ENCODE measurements at places on chromosomes 5 and 9. TPM values are rescaled to one million over a fixed set of nuclear protein-coding genes. Genes with fewer than 3 reads are reported as not detected.

PITX1 gene
- total RNA-seq: not detected

DNA sequence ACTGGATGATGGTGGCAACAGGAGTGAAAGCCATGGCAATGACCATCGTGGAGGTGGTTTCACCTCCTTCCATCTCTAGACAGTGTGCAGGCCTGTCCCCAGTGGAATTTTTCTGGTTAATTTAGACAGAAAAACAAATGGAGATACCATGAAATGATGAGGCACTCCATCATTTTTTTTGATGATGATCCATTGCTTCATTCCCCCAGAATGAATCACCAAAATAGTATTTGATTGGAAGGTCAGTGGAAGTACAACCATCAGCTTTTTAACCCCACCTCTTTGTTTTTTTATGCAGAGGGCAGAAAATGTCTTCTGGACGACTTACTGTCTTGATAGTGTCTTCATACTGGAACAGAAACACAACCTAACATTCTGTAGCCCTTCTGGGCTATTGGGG is 42.6 kb upstream of the ADRA1B start:
- DNase-seq: no peak
- H3K27me3 ChIP-seq: peaks cover 13% of the 10 kb centered on the region
- no peaks in the 10 kb centered on the region for H3K4me1 ChIP-seq
- H3K27ac ChIP-seq: no peak overlapping the region
- H3K4me3 ChIP-seq: no peak overlapping the region
- no peaks in the 10 kb centered on the region for H3K36me3 ChIP-seq

DNA sequence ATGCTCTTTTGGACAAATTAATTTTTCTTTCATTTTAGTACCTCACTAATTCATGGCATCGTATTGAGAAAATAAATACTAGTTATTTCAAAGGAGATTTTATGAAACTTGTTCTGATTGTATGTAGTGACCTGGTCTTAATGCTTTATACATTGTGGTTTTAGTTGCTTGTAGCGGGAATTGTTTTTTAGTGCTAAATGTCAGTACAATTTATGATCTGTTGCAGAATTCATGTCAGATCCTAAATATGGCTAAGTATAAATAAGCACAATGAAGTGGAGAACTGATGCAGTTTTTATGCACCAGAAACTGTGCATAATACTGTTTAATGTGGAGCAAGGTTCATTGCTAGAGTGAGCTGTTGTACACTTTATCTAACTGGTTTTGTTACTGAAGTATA is 308.8 kb downstream of the PJA2 start:
- no peaks in the 10 kb centered on the region for H3K4me1 ChIP-seq
- no peak for DNase-seq
- H3K27ac ChIP-seq: no peak overlapping the region
- no peaks in the 10 kb centered on the region for H3K36me3 ChIP-seq
- no peaks in the 10 kb centered on the region for H3K27me3 ChIP-seq
- H3K4me3 ChIP-seq: no peak overlapping the region

DNA sequence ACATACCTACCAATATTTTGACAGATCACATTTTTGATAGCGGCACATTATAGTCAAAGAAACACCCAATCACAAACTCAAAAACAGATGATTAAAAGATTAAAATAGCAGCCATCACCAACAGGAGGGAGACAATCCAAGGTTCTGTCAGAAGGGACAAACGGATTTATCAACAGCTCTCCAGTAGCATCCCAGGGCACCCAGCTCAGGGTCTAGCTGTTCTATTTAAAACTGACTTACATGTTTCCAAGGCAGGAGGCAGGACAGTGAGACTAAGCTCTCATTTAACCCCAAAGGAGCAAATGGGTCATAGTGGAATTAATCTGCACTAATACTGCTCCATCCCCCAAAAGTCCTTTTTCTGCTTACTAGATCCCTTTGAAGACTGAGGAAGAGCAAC is 3.2 kb downstream of the AGTPBP1 start:
- H3K27me3 ChIP-seq: no peaks in the 10 kb centered on the region
- H3K27ac ChIP-seq: no peak overlapping the region
- no peak for DNase-seq
- peaks cover 8% of the 10 kb centered on the region for H3K36me3 ChIP-seq

DNA sequence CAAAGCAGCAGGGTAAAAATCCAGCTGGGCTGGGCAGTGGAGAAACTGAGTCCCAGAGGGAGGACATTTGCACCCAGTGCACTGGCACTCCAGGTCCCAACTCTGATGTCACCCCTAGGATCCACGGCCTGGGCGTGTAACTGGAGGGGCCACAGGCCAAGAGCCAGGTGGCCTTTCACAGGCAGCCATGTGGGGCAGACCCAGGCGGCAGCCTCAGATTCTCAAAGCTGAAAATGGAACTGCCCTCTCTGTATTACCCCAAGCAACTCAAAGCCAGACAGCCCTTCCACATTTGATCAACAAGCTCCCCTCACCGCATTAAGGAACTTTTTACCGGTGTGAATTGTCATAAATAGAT is 46.7 kb downstream of the RASGEF1C start:
- H3K36me3 ChIP-seq: no peaks in the 10 kb centered on the region
- H3K27me3 ChIP-seq: peaks cover 13% of the 10 kb centered on the region
- DNase-seq: no peak
- H3K4me1 ChIP-seq: no peaks in the 10 kb centered on the region
- no peak overlapping the region for H3K27ac ChIP-seq

ADRB2 gene
- 1.3 TPM for total RNA-seq

DNA sequence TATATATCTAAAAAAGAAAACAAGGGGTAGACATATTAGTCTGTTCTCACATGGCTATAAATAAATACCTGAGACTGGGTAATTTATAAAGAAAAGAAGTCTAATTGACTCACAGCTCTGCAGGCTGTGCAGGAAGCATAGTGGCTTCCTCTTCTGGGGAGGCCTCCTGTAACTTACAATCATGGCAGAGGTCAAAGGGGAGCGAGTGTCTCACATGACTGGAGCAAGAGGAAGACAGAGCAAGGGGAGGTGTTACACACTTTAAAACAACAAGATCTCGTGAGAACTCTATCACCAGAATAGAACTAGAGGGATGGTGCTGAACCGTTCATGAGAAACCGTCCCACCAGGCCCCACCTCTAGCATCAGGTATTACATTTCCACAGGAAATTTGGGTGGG is 616.8 kb downstream of the TLE4 start:
- H3K27ac ChIP-seq: no peak overlapping the region
- no peak overlapping the region for H3K4me3 ChIP-seq
- H3K27me3 ChIP-seq: no peaks in the 10 kb centered on the region
- no peaks in the 10 kb centered on the region for H3K36me3 ChIP-seq

DNA sequence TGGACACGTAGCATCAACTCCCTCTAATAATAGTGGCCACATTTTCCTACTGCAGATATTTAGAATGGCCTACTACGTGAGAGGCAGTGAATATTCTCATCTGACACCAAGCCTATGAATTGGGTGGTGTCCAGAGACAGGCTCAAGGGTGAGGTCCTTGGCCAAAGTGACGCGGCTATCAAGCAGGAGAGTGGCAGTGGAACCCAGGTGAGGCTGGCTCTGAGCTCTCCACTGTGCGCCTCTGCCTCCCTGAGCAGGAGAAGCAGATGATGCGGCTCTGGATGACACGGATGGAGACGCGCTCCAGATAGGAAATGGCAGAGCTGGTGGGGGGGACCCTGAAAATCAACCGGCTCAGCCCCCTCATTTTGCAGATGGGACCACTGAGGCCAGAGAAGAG is 69.7 kb downstream of the CFAP77 start:
- no peak for DNase-seq
- H3K36me3 ChIP-seq: no peaks in the 10 kb centered on the region
- no peak overlapping the region for H3K27ac ChIP-seq
- H3K4me1 ChIP-seq: no peaks in the 10 kb centered on the region
- H3K27me3 ChIP-seq: peaks cover 30% of the 10 kb centered on the region

GRCh38 chr5:146647656-146648199 is 131.7 kb upstream of the GPR151 start:
- no peaks in the 10 kb centered on the region for H3K4me1 ChIP-seq
- H3K36me3 ChIP-seq: no peaks in the 10 kb centered on the region
- no peaks in the 10 kb centered on the region for H3K27me3 ChIP-seq
- no peak overlapping the region for H3K27ac ChIP-seq
- H3K4me3 ChIP-seq: no peak overlapping the region
- DNase-seq: no peak

SPAG8 gene
- total RNA-seq: 2.5 TPM

- no peaks in the 10 kb centered on the region for H3K36me3 ChIP-seq
- H3K4me3 ChIP-seq: no peak overlapping the region
- H3K4me1 ChIP-seq: peaks cover 4% of the 10 kb centered on the region
- no peak for DNase-seq
- no peak overlapping the region for H3K27ac ChIP-seq
- H3K27me3 ChIP-seq: peaks cover 13% of the 10 kb centered on the region
Measured at GRCh38 chr9:88998911-88999310, 7.6 kb downstream of the S1PR3 start.

CDH6 gene
- not detected for total RNA-seq

- H3K27me3 ChIP-seq: peaks cover 5% of the 10 kb centered on the region
- no peak for DNase-seq
- no peaks in the 10 kb centered on the region for H3K36me3 ChIP-seq
- H3K4me1 ChIP-seq: peaks cover 5% of the 10 kb centered on the region
- no peak overlapping the region for H3K4me3 ChIP-seq
Measured at GRCh38 chr5:79886456-79886855, 104.6 kb downstream of the MTX3 start.

DNA sequence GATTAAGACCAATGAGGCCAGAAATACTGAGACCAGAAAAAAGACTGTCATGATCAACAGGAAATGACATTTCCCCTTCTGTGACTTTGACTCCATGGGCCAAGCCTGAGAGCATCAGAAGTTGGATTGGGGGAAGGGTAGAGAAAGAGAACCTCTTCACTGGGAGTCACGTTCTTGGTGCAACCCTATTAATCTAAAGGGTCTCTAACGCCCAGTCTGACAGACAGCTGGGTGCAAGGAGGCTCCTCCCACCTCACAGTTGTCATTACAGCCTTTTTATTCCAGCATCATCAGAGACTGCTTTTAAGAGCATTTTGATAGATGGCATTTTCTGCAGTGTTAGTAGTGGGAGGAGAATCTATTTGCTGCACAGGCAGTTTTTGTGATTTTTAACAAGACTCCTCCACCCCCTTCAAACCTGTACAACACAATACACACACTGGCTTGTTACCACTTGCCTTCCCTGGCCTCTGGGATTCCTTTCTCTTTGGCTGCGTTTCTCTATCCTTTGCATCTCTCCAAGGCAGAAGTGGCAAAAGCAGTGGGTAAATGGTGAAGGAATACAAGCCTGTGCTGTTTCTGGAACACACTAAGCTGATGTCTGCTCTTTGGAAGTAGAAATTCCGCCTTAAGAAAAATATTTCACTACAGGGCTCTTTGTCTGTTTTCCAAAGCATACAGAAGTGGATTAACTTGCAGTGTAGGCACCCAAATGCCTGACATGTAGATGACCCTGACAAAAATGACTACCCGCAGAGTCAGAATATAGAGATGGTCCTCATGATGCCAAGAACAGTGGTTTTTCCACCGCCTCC is 310.4 kb upstream of the ZNF608 start:
- H3K27ac ChIP-seq: no peak overlapping the region
- H3K36me3 ChIP-seq: no peaks in the 10 kb centered on the region
- no peaks in the 10 kb centered on the region for H3K27me3 ChIP-seq
- DNase-seq: no peak

GRCh38 chr5:77952636-77953212 is 176.6 kb upstream of the TBCA start:
- H3K36me3 ChIP-seq: no peaks in the 10 kb centered on the region
- H3K27ac ChIP-seq: no peak overlapping the region
- H3K4me1 ChIP-seq: no peaks in the 10 kb centered on the region
- no peak overlapping the region for H3K4me3 ChIP-seq
- no peak for DNase-seq

- H3K27ac ChIP-seq: no peak overlapping the region
- no peaks in the 10 kb centered on the region for H3K27me3 ChIP-seq
- H3K4me3 ChIP-seq: no peak overlapping the region
- DNase-seq: no peak
Measured at GRCh38 chr5:36373527-36374086, 71.9 kb upstream of the RANBP3L start.

GABRB2 gene
- not detected for total RNA-seq

DNA sequence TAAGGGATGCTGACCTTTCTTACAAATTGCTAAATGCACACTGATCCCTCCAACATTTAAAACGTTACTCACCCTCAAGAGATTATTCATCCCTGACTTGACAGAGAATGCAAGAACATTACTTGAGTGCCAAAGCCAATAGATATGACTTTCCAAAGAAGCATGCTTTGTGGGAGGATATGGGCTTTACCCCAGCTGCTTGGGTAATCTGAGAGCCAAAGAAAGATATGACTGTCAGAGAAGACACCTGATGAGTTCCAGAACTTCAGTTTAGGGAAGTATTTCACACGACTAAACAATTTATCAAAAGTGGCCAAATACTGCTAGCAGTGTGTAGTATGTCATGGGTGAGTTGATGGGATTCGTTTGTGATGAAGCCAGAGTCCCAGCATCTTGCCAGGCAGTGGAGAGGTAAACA is 7.4 kb upstream of the SPDL1 start:
- H3K4me1 ChIP-seq: no peaks in the 10 kb centered on the region
- DNase-seq: no peak
- no peak overlapping the region for H3K4me3 ChIP-seq
- H3K27me3 ChIP-seq: peaks cover 46% of the 10 kb centered on the region

CMYA5 gene
- total RNA-seq: 0.20 TPM

- peaks cover 20% of the 10 kb centered on the region for H3K36me3 ChIP-seq
- no peak for DNase-seq
- H3K27ac ChIP-seq: no peak overlapping the region
- H3K4me1 ChIP-seq: peaks cover 1% of the 10 kb centered on the region
- no peak overlapping the region for H3K4me3 ChIP-seq
Measured at GRCh38 chr5:169950333-169950732, 30.0 kb downstream of the INSYN2B start.

EDIL3 gene
- not detected for total RNA-seq

GRCh38 chr5:59034498-59035186 is 451.8 kb downstream of the RAB3C start:
- peaks cover 67% of the 10 kb centered on the region for H3K36me3 ChIP-seq
- peak overlapping the region; percentile 6 for H3K27ac ChIP-seq
- peaks cover 53% of the 10 kb centered on the region for H3K4me1 ChIP-seq

LCN12 gene
- 3.1 TPM for total RNA-seq

SH3RF2 gene
- total RNA-seq: 0.27 TPM

DNA sequence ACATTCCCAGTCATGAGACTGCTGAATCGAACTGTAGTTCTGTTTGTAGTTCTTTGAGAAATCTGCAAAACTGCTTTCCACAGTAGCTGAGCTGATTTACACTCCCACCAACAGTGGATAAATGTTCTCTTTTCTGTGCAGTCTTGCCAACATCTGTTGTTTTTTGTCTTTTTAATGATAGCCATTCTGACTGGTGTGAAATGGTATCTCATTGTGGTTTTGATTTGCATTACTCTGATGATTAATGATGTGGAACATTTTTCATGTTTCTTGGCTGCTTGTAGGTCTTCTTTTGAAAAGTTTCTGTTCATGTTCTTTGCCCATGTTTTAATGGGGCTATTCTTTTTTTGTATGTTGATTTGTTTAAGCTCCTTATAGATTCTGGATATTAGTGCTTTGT is 187.3 kb upstream of the TLE4 start:
- H3K4me1 ChIP-seq: no peaks in the 10 kb centered on the region
- peaks cover 3% of the 10 kb centered on the region for H3K27me3 ChIP-seq
- H3K4me3 ChIP-seq: no peak overlapping the region
- H3K27ac ChIP-seq: no peak overlapping the region
